ENCODE measurements at places on chromosomes 5 and 9. TPM values are rescaled to one million over a fixed set of nuclear protein-coding genes. Genes with fewer than 3 reads are reported as not detected.

GRCh38 chr5:58764199-58764598, 181.3 kb downstream of the RAB3C start:
- no peak for DNase-seq

- no peak for DNase-seq
These were observed 1.3 kb downstream of the MACIR start for GRCh38 chr5:103259705-103260355.

GRCh38 chr5:54520940-54521339, 3.4 kb downstream of the SNX18 start:
- DNase-seq, result no peak

GRCh38 chr9:127349483-127350113, 47.4 kb upstream of the SLC2A8 start:
- no peak for DNase-seq

DNA sequence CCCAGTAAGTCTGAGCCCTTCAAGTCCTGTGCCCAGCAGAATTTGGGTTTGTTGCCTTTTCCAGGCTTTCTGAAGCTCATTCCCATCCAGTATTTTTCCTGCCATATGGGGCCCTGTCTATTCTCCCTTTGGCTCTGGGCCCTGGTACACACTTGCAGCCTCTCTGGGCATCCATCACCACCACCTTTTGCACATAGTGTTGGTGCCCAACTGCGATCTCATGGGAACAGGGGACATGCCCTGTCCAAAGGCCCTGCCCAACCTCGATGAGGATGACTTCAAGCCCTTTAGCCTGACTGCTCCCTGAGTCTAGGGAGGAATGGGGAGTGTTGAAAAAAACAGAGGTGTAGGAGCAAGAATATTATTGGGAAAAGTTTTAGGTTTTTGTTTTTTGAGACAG, 11.5 kb downstream of the RGS3 start:
- DNase-seq, result no peak

- no peak for DNase-seq
These were observed 110.2 kb upstream of the MAMDC2 start for GRCh38 chr9:69933445-69933844.

- no peak for DNase-seq
These were observed 1.0 kb downstream of the FOCAD start for GRCh38 chr9:20684875-20685696.

DNA sequence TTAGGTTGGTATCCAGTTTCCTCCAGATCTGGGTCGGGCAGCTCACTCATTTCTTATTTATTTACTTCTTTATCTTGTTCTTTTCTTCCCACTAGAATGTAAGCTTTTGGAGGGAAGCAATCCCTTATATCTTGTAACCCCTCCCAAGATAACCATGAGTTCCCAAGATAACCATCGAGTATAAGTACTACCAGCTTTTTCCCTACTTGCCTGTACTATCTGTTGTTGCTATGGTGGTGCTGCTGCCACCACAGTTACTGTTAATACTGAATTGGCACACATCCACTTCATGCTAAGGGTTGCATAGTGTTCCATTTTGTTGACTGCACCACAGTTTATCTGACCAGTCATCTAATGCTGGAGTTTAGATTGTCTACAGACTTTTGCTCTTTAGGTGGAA, 19.9 kb downstream of the NUP214 start:
- DNase-seq, result no peak

DNA sequence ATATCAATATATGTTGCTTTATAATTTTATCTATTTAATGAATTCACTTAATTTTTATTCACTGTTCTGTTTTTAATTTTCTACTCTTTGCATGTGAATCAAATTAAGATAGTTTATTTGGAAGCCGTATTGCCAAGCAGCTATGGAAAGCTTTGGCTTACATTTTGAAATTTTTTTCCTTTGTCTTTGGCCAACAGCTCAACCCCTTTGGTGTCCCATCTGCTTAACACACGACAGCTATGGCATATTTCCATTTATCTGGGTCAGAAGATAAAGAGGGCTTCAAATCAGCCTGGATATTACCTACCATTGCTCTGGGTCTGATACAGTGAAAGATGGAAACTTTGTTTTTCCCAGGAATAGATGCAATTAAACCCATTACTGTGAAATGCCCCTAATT, 201.0 kb downstream of the WDR70 start:
- no peak for DNase-seq

DNA sequence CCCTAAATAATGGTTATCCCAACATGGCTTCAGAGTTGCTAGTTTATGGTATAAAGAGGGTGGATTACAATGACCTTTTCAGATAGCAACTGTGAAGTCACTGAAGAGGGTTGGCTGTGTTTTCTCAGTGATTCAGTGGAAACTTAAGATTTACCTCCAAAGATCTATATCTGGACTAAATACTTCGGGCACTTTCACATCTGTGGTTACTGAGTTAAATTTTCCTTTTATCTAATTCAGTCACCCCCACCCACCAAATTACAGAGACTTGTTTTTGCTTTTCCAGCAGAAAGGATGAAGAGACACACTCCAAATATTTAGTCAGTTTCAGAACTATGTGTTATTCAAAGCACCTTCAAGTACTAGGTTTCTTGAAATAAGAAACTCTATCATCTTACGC, 573.2 kb downstream of the CCDC171 start:
- no peak for DNase-seq

DNA sequence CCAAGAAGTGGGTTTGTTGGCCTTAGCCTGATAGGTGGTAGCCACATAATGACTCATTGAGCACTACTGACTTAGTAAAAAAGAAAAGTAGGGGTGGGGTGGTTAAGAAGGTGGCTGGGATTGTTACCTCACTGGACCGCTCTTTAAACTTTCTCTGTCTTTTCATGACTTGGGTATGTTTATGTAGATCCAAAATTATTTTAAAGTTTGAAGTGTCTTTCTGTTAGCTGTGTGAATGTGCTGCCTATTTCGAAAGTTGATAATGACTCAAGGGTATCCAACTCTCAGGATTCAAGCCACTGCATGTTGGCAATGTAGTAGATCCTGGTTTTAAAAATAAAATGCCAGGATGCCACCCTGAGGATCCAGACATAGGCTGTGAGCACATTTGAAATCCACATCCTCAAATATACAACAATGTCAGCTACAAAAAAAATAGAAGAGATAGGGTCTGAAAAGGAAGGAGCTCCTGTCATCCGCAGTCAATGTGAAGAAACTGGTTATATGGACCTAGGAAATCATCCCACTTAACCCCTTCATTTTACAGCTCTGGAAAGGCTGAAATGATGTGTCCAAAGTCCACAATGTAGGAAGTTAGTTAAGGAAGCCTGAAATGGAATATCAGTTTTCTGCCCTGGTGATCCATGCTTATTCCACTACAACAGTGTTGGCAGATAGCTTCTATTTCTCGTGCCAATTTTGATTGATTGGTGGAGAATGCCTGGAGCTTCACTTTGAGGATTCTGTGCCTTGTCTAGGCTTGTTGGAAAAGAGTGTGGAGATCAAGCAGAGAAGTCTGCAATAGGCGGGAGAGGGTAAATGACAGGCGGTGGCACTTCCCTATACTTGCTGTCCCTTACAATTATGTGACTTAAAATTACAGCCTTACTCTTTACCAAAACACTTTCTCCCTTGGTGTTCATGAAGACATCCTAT, 23.4 kb downstream of the ZNF462 start:
- no peak for DNase-seq

DNA sequence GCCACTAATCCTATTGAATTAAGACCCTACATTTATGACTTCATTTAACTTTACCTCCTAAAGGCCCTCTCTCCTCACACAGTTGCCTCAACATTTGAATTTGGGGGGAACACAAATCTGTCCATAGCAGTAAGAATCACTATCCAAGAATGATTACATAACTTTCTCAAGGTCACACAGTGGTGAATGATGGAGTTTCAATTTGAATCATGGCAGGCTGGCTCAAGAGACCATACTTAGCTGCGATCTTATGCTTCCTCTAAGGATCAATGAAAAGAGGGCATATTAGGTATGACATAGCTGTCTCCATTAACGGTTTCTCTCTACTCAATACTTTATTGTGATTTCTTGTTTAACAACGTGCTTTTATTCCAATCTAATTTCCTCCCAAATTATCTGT, 44.1 kb upstream of the PDE4D start:
- DNase-seq, result no peak

- DNase-seq, result no peak
These were observed 113.5 kb upstream of the PITX1 start for GRCh38 chr5:135147294-135148090.

DNA sequence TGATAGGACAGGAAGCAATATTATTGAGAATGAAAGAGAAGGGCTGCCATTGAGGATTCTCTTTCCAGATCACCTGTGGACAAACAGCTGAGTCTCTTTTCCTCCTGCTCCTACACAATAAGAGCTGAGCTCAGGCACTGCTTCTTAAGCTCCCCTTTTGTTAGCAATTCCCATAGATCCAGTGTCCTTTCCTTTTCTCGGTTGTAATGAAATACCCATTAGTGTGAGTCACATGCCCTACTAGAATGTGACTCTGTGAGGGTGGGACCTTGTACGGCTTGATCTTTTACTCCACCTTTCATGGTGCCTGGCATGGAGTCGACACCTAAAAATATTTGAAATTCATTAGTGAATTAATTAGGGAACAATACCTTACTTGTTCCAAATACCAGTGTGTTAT, 269.2 kb downstream of the NR3C1 start:
- DNase-seq, result no peak

The ABO gene
- not detected for polyA plus RNA-seq

The PCDHGB7 gene
- polyA plus RNA-seq, result 19.1 TPM

The CDC20B gene
- 0.03 TPM for polyA plus RNA-seq

The WDR38 gene
- not detected for polyA plus RNA-seq

The INSL4 gene
- polyA plus RNA-seq, result not detected

The NSG2 gene
- 4.3 TPM for polyA plus RNA-seq

The SLC4A9 gene
- 0.02 TPM for polyA plus RNA-seq

The RAB3C gene
- 0.03 TPM for polyA plus RNA-seq

The SLCO6A1 gene
- polyA plus RNA-seq, result not detected
